Epithelial cell of proximal tubule (primary cell): ENCODE measurements at places on chromosomes 6 and 20.

- no peak for DNase-seq
These were observed 50.5 kb upstream of the IBTK start for GRCh38 chr6:82298012-82298411.

- no peak for DNase-seq
These were observed 21.3 kb upstream of the PDE10A start for GRCh38 chr6:165684333-165684732.

DNA sequence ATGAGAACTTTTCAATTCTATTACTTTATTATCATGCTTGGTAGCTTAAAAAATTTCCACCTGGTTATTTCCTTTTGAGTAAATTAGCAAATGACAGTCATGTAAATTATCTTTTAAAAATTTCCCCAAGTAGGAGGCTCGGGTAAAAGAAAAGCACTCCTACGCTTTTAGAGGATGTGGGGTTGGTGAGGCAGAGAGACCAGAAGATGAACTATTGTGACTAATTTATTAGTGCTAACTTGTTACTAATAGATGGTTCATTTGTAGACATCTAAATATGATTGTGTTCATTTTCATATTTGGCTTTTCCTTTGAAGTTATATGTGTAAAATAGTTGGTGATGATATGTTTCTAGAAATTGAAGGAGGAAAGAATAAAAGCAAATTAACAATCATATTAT is 27.0 kb downstream of the ZNF292 start:
- DNase-seq = no peak

GRCh38 chr20:57078116-57078515 is 188.3 kb downstream of the BMP7 start:
- DNase-seq = no peak

DNA sequence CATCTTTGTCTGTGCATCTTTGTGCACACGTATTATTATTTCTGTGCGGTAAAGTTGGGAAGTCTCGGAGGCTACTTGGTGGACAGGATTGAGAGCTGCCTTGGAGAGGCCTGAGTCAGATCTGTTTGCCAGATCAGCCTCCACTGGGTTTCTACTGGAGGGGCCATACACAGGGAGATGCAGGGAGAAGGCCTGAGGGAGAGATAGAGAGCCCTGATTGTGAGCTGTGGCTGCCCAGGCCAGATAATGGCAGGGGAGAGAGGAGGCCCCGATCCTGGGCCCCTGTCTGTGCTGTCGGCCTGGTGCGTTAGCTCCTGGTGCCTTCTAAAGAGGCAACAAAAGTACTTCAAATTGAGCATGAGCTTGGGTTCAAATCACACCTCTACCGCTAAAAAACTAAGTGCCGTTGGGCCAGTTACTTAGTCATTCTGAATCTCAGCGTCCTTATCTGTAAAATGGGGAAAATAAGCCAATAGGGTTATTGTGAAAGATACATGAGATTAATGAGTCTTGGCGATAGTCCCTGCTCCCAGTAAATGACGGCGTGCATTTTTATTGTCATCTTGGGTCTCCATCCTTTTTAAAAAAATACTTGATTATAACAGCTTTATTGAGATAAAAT is 27.6 kb upstream of the ADA start:
- DNase-seq = no peak

DNA sequence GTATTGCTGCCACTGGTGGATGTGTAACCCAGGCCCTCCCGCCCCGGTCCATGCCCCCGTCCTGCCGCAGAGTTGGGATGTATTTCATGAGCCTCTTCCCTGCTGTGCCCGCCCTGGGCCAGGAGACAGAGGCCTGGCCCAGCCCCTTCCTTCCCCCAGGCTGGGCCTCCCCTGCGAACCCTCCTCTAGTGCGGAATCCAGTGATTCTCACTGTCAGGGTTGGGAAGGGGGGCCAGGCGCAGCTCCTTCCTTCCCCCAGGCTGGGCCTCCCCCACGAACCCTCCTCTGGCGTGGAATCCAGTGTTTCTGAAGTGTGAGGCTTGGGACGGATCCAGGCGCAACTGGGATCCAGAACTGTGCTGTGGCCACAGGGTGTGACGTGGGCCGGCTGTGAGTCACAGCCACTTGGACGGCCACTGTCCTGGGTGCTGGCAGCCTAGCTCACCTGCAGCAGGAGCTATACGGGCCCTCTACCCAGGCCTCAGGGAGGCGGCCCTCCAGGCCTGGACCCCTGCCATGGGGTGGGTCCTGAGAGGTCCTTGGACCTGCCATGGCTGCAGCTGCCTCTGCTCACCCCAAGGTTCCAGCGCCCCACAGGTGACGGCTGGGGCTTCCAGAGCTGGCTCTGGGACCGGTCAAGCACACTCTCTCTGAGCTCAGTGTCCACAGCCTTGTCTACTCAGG is 28.3 kb downstream of the COL20A1 start:
- DNase-seq = no peak

DNA sequence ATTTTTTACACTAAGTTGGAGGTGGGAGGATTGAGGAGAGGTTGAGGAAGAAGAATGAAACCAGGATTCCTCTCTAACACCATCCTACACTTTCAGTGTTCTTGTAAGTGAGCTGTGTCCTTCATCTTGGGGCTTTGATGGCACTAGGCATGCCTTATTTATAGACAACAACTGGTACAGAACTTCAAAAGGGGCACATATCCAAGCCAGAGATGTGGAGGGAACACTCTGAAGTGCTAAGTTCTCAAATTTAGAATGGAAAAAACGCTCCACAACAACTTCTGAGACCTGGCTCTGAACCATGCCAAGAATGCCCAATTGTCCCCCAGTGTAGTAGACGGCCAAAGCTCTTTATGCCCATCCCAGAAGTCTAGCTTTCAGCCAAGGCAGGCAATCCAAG is 16.2 kb upstream of the PKHD1 start:
- DNase-seq = no peak

GRCh38 chr6:159464816-159465215 is 228.2 kb downstream of the SOD2 start:
- DNase-seq = no peak

DNA sequence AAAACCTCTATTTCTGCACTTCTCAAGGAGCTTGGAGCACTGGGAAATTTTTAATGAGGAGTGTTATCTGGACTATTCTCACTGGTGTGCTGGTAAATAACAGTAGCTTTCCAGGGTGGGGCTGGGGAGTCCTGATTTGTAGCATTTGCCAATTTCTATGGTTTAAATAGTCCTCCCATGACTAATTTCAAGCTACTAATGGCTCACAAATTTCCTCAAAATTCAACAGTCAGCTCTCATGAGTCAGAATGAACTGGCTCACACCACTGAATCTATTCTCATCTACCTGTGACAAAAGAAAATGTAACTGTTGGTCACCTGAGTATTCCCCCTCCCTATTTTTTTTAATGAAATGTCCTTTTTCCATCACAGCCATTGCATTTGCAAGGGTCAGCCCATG is 449.6 kb downstream of the KIF16B start:
- DNase-seq = peak; percentile 31

GRCh38 chr6:166786704-166787293 is 159.7 kb upstream of the RPS6KA2 start:
- no peak for DNase-seq
